ENCODE measurements at places on chromosomes 12 and 14.

GRCh38 chr14:22850944-22851764, 14.8 kb downstream of the MMP14 start:
- DNase-seq: no peak

DNA sequence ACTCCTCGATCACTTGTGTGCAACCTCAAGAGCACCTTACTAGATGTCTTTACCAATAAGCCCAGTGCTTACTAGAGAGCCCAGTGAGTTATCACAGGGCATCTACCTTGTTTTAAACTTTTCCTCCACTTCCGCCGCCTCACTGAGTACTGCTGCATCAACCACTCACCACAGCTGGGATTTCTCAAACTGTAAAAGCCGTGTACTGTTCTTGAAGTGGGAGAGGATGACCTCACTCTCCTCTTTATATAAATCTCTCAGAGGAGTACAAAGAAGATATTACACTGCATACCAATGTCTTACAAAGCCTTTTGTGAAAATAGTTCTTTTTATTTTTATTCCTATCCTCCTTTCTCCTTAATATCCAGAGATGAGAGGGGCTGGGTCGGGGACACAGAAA, 94.1 kb downstream of the PLCZ1 start:
- no peak for DNase-seq

DNA sequence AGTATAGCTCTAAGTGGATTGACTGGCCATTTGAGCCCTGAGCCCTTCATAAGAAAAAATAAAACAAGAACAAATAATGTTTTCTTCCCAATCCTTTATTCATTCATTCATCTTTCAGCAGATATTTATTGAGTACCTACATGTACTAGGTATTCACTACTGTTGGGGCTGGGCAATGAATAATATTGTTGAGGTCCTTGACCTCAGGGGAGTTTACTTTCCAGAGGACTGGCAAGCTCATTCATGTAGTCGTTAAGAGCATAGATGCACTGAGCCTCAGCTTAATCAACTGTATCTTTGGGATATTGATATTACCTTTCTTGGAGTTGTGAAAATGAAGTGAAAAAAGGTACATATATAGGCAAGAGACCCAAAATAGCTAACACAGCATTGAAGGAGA, 7.6 kb downstream of the CFAP54 start:
- no peak for DNase-seq

DNA sequence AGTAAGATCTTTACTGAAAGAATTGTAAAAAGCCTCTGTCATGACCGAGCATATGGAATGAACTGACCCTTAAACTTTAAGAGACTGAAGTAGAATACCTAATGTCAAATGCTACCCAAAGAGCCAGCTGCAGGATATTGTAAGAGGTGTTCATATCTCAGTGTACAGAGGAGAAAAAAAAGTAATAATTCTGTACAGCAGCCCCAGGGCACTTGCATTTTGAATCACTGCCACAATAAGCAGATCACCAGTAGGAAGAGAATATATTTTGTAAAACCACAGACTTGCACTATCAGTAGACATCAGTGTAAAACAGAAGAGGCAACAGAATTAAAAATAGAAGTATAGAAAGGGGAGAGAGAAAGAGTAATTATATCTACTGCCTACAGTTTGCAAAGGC, 162.6 kb downstream of the PPFIA2 start:
- DNase-seq: no peak

DNA sequence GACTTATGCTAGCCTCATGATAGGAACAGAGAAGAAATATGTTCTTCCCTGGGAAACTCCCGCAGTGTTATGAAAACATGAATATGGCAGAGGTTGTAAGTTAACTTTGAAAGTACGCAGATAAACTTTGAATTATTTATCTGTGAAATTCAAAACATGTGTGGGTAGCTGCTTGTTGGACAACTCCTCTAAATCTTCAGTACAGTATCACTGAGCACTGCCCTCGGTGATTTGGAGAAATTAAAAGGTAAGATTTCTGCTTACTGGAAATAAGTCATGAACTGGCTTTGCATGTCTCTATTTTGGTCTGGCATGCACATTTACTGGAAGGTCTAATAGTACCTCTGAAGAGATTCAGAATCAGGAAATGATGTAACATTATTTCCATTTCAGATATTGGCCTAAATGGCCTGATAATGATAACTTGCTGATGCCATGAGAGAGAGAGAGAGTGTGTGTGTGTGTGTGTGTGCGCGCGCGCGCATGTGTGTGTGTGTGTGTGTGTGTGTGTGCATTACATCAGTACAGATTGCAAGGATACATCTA, 1441.9 kb upstream of the FLRT2 start:
- no peak for DNase-seq

Measured in DMS153 (cell line).